ENCODE measurements at places on chromosomes 6 and 20. TPM values are rescaled to one million over a fixed set of nuclear protein-coding genes. Genes with fewer than 3 reads are reported as not detected.

The HS3ST5 gene
- total RNA-seq: not detected

The ME1 gene
- total RNA-seq: 8.2 TPM

The CTCFL gene
- not detected for total RNA-seq

The VSTM2L gene
- 0.29 TPM for total RNA-seq

The SRMS gene
- not detected for total RNA-seq

The DACT2 gene
- total RNA-seq: not detected

The SRSF12 gene
- total RNA-seq: not detected

The GCNT2 gene
- 18.9 TPM for total RNA-seq

The ADRM1 gene
- total RNA-seq: 182 TPM

The DSP gene
- total RNA-seq: 31.0 TPM

The SAMD3 gene
- not detected for total RNA-seq

The PTCHD4 gene
- total RNA-seq: 24.5 TPM

The COL21A1 gene
- total RNA-seq: 1.6 TPM

The PDE7B gene
- 28.1 TPM for total RNA-seq

The C20orf204 gene
- total RNA-seq: 3.9 TPM

The IRAK1BP1 gene
- 3.9 TPM for total RNA-seq

The PLN gene
- not detected for total RNA-seq

The DLL1 gene
- 3.2 TPM for total RNA-seq

The HMGCLL1 gene
- total RNA-seq: not detected

The CST7 gene
- total RNA-seq: not detected

The PKHD1 gene
- not detected for total RNA-seq

The GNAS-AS1 gene
- 0.10 TPM for total RNA-seq

The CLPSL1 gene
- total RNA-seq: not detected

The LGSN gene
- not detected for total RNA-seq

The SLC22A7 gene
- not detected for total RNA-seq

The ENPP5 gene
- total RNA-seq: not detected

The DEFB125 gene
- total RNA-seq: not detected

The SUMO4 gene
- total RNA-seq: 2.4 TPM

The SMIM26 gene
- total RNA-seq: 69.2 TPM

The ATP9A gene
- 40.5 TPM for total RNA-seq

The PRL gene
- total RNA-seq: not detected

The LST1 gene
- 0.48 TPM for total RNA-seq

The COX4I2 gene
- total RNA-seq: not detected

The OTOR gene
- total RNA-seq: not detected

The LY86 gene
- not detected for total RNA-seq

The PSORS1C2 gene
- total RNA-seq: not detected

The ELOVL4 gene
- 1.4 TPM for total RNA-seq

The RAET1L gene
- total RNA-seq: not detected

The SCUBE3 gene
- total RNA-seq: 1.7 TPM

The STX7 gene
- 47.7 TPM for total RNA-seq

The FOXS1 gene
- total RNA-seq: 1.3 TPM

The C2 gene
- total RNA-seq: not detected

The SEL1L2 gene
- not detected for total RNA-seq

The SLC2A10 gene
- total RNA-seq: 8.8 TPM

Data from vein endothelial cell (primary cell).